ENCODE measurements at places on chromosomes 13 and 19.

- DNase-seq, result no peak
Measured at GRCh38 chr13:113629866-113630265, 28.1 kb downstream of the ATP4B start.

DNA sequence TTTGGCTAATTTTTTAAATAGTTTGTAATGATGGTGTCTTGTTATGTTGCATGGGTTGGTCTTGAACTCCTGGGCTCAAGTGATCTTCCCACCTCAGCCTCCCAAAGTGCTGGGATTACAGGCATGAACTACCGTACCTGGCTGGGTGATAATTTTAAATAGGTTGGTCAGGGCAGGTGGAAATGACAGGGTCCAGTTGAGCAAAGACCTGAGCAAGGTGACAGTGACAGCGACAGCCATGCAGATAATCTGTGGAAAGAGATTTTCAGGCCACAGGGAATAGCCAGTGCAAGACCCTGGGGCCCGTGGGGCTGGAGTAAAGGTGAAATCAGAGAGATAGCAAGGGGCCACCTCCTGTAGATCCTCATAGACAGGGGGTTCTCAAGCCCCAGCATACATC, 3.5 kb downstream of the SPACA6 start:
- no peak for DNase-seq

GRCh38 chr19:16654140-16654539, 5.8 kb downstream of the SMIM7 start:
- DNase-seq, result no peak

GRCh38 chr13:20570517-20570916, 3.6 kb downstream of the IFT88 start:
- no peak for DNase-seq

DNA sequence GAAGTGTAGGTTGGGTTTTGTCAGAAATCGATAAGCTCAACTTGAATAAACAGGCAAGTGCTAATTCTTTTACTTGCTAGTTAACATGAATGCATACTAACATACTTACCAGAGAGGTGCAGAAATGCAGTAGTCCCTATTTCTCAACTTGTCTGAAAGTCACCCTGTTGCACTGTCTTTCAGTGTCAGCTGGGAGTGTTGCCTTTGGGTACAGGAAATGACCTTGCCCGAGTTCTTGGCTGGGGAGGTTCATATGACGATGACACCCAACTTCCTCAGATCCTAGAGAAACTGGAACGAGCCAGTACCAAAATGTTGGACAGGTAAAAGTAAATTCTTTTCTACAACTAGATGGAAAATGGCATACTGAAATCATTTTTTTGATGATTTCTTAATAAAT, 103.5 kb upstream of the AKAP11 start:
- DNase-seq, result no peak

GRCh38 chr13:27367570-27367969, 56.8 kb upstream of the GTF3A start:
- no peak for DNase-seq

- no peak for DNase-seq
Measured at GRCh38 chr13:102703726-102704035, 8.8 kb upstream of the METTL21C start.

GRCh38 chr13:92677571-92677970, 549.0 kb upstream of the GPC6 start:
- DNase-seq, result no peak

DNA sequence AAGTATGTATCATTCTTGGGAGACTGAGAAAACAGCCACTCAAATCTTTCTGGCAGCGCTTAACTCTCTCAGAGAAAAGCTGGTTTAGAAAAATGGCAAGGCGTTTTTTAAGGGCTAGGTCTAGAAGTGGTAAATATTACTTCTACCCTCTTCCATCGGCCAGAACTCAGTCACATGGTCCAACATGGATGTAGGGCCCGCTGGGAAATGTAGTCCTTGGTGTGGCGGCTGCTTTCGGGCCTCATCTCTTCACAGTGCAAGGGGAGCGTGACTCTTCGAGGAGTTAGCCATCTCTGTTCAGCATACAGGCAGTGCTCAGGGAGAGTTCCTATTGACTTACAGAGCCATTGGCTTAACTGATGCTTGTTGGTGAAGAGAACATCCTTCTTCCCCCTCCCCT, 6.3 kb downstream of the VSTM2B start:
- no peak for DNase-seq

GRCh38 chr13:33186861-33187291, 98.7 kb downstream of the STARD13 start:
- no peak for DNase-seq

DNA sequence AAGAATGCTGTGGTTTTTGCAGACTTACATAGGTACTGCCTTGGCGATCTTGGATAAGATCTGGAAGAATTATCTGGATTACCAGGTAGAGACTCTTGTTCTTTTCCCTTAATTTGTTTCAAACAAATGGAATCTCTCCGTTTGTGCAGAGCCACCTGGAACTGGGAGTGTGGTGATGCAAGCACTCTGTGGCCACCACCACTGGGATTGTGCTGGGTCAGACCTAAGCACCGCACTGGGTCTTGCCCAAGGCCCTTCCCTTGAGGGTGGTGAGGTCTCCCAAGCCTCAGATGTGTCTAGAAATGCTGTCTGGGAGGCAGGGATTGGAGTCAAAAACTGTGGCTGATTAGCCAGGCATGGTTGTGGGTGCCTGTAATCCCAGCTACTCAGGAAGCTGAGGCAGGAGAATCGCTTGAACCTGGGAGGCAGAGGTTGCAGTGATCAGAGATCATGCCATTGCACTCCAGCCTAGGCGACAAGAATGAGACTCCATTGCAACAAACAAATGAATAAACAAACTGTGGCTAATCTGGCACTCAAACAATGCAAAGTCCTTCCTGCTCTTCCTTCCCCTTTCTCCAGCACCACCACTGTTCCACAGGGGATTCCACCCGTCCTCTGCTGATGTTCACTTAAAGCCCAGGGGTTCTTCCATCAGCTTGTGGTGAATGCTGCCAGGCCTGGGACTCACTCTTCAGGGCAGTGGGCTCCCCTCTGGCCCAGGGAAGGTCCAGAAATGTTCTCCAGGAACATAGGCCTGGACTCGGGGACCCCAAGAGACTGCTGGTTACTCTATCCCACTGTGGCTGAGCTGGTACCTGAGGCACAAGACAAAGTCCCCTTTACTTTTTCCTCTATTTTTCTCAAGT, 10.8 kb upstream of the CEACAM1 start:
- no peak for DNase-seq

DNA sequence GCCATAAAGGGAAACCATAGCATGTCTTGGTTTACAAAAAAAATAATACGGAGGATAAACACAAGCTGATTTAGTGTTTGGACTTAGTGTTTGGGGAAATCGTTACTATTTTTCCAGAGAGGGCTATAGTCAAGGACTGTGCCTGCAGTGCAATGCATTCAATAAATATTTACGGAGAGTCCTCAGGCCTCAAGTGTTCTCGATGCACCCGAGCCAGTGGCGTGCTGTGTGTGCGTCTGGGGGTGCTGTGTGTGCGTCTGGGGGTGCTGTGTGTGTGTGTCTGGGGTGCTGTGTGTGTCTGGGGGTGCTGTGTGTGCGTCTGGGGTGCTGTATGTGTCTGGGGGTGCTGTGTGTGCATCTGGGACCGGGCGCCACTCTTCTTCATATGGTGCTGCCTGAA, 71.7 kb upstream of the GTF3A start:
- no peak for DNase-seq

DNA sequence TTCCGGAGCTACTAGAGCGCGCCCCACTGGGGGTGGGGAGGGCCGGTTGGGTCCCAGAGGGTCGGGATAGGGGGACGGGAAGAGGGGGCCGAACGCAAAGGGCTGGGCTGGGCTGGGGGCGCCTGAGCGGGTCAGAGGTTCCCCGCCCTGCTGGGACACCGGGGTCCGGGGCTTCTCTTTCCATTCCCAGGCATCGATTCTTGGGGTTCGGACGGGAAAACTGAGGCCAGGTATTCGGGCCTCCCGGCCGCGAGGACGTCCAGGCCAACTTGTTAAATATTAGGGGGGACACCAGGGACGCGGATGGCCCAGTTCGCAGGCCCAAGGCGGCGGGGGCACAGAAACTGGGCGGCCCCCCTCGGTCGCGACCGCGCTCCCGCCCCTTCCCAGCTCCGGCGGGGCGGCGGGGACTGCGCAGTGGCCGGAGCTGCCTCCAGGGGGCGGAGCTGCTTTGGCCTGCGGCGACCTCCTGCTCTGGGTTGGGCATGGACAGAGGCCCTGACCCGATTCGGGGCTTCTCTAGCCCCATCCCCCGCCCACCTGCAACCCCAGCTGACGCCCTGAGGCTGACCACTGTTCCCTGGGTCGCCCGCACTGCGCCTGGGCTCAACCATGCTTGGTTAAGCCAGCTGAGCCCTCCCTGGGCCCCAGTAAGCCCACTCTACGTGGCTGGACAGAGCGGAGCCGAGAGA, 1.2 kb upstream of the KLF16 start:
- peak; percentile 71 for DNase-seq

- peak; percentile 87 for DNase-seq
Measured at GRCh38 chr19:2096034-2096479, at the start of gene MOB3A. Gene MOB3A, minus strand, starts transcription at chr19:2096326. Its CDS starts 17,766 bp downstream, at chr19:2078560.

DNA sequence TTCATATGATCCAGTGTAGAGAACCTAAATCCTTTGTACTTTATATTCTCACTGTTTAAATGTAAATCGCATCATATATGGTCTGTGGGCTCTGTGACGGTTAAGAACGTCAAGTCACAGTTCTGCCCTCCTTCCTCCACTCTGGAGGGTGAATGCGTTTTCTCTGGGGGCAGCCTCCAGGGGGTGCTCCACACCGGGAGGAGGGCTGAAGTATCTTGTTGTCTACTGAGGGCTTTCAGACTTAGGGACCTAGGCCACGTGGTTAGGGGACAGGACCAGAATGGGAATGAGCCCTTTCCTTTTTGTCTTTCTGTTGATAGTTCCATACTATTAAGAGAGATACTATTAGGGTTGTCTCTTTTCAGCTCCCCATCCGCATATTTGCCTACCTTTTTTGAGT, 504.9 kb downstream of the FGF9 start:
- no peak for DNase-seq

- DNase-seq, result no peak
Measured at GRCh38 chr13:106468744-106469590, 66.5 kb downstream of the EFNB2 start.

- DNase-seq, result no peak
Measured at GRCh38 chr19:33382006-33382405, 8.5 kb downstream of the CEBPG start.

DNA sequence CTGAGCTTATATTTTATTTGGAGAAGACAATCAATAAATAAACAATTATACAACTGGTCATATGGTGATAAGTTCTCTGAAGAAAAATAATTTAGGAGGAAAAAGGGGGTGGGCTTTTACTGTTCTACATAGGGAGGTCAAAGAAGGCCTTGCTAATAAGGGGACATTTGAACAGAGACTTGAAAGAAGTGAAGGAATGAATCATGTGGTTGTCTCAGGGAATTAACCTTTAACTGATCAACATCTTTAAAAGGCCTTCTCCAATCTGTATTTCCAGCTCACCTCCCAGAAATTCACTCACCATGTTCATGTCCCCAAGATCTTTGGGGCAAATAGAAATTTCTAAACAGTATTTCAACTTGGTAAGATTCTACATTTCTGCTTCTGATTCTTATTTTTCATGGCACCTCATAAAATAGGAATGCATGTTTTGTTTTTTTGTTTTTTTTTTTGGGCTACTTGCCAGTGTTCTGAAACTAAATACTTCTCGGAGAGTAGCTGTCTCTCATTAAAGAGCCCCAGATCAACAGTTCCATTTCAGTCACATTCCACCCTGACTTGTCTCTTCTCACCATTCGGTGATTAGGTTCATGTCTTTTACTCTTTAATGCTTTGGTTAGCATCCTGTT, 19.2 kb upstream of the LPAR6 start:
- no peak for DNase-seq

DNA sequence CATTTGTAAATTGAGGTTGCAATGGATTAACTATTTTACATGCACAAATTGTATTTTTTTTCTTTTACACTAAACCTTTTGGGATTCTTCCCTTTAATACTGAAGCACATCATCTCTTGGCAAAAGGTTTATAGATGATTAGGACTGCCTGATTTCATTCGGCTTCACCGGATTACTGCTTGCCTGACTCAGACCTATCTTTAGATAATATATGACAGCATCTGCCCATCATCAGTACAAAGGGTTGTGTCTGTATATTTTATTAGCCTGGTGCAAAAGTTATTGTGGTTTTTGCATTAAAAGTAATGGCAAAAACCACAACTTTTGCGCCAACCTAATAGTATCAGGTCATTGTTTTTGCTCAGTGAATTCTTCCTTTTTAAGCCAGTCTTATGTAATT, 316.2 kb upstream of the HTR2A start:
- no peak for DNase-seq

DNA sequence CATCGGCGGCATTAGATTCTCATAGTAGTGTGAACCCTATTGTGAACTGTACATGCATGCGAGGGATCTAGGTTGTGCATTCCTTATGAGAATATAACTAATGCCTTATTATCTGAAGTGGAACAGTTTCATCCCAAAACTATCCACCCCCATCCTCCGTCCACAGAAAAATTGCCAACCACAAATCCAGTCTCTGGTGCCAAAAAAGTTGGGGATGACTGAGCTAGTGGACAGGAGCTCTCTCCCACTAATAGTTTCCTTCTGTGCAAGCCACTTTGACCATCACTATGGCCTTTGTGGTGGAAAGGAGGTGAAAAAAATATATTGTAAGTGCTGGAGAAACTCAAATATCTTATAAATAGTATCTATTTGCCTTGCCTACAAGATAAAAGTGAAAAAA, 857.8 kb downstream of the DIAPH3 start:
- DNase-seq, result no peak

DNA sequence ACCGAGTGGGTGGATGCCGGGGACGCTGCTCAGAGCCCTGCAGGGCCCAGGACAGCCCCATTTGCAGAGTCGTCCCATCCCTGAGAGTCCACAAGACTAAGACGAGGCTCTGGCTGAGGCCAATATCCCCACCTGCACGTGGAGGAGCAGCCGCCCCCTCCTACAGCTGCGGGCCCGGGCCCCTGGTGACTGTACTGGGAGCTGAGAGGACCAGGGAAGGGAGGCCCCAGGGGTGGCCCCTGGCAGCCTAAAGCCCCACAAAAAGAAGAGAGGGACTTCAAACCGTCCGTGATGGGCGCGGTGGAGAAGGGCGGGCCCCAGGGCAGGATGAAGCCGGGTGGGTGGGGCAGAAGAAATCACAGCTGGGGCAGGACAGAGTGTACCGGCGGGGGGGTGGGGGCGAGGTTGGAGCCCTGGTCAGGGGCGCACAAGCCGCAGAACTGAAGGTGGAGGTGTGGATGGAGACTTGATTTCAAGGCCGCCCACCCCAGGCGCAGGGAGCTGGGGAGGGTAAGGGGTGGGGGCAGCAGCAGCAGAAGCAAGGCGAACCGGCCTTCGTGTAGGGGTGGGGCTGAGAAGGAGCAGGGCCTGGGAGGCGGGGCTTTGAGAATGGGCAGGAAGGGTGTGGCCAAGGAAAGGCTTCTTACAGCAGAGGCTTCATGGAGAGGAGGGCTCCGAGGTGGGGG, 12.9 kb downstream of the CFD start:
- peak; percentile 91 for DNase-seq

- no peak for DNase-seq
Measured at GRCh38 chr13:98237331-98237730, 60.3 kb upstream of the RNF113B start.

- peak; percentile 56 for DNase-seq
Measured at GRCh38 chr13:113562085-113562749, 22.3 kb upstream of the TFDP1 start.
